GM04504 (cell line): ENCODE measurements at places on chromosomes 5 and 9.

DNA sequence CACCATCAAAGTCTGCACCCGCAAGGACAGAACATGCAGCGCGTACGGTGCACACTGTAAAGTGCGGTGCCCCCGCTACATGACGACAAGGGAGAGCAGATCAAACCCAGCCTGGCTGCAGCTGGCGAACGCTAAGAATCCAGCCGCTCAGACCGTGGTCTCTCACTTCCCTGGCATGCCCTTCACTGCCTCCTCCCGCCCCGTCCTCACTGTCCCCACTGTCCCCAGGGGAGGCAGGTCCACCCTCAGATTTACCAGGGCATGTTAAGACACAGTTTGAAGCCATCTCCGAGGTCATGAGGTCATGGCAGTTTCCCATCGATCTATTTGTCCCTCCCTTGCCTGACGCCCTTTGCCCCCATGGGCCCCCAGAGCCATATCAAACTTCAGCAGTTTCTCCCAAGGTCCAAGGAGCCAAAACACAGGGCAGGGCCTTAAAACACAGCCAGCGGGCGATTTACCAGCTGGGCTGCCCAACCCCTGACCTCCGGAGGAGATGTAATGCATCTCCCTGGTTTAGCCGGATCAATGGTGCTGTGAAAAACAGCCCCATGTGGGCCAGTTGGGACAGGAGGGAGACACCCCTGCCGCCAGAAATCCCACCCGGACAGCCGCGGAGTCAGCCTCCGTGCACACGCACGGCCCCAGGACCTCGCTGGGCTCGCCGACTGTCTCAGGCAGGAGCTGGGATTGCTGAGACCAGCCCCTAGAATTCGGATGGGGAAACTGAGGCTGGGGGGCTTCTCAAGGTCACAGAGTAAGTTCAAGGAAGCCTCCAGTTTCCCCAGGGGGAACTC, 52.3 kb upstream of the FUBP3 start:
- no peak for DNase-seq

GRCh38 chr5:54990841-54991258, 5.5 kb upstream of the ESM1 start:
- DNase-seq, result peak; percentile 59

- no peak for DNase-seq
These were observed 326.7 kb upstream of the GRAMD2B start for GRCh38 chr5:126096442-126097006.

GRCh38 chr9:95561913-95562312, 45.1 kb upstream of the PTCH1 start:
- no peak for DNase-seq

- DNase-seq, result no peak
These were observed 313.7 kb upstream of the IRX4 start for GRCh38 chr5:2196416-2196815.

DNA sequence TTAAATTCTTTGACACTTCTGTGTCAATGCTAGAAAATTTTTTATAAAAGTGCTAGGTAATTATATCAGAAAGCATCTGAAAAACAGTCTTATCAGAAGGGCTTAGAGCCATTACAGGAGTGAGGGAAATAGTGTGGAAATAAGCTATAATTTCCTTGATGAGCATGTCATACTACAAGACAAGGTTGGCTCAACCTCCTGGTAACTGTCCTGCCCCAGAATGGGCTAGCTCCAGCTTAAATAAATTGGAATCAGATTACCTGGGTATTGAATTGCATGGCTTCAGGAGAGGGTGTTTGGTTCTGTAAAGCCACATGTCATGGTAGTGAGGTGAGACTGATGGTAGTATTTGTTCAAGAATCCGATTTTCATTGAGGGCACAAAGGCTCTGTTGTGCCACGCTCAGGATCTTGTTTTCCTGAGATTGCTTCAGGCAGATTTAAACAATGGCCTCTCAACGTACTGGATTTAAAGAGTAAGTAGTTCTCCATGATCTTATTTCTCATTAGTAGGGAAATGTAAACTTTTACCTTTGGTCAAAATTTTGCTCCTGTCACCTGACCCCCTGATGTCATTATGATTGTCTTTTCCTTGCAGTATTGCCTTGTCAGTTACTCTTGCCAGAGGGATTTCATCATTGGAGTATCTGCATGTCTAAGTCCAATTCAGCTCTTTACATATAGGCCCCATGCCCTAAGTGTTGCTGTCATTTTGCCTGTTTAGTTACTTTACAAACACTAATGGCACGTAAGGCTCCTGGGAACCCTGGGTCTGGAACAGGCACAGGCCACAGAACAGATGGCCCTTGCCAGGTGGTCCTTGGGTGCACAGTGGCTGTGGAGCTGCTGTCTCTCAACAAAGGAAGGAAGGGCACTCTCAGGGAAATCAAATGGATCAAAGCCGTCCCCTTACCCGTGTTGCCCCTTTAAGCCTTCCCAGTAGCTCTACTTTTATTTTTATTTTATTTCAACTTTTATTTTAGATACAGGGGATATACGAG, 21.3 kb downstream of the TRIO start:
- DNase-seq, result no peak

DNA sequence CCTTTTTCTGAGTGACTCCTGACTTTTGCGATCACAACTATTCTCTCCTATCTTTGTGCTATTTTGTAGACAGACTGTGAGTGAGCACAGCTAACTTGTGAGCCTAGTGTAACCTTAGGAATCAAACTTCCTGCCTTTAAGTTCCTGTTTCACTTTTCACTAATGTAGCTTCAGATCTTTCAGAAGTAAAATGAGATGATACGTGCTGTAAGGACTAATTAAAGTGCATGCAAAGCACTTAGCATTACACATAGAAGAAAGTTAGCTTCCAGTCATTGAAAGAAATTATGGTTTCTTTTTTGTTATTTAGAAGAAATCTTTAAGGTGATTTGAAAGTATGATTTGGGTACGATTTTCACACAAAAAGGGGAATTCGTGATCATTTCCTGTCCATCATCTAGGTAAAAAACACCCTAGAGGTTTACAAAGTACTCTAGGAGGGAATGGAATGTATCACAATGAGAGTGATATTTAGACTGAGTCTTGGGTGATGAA, 122.7 kb downstream of the ST8SIA4 start:
- DNase-seq, result no peak

DNA sequence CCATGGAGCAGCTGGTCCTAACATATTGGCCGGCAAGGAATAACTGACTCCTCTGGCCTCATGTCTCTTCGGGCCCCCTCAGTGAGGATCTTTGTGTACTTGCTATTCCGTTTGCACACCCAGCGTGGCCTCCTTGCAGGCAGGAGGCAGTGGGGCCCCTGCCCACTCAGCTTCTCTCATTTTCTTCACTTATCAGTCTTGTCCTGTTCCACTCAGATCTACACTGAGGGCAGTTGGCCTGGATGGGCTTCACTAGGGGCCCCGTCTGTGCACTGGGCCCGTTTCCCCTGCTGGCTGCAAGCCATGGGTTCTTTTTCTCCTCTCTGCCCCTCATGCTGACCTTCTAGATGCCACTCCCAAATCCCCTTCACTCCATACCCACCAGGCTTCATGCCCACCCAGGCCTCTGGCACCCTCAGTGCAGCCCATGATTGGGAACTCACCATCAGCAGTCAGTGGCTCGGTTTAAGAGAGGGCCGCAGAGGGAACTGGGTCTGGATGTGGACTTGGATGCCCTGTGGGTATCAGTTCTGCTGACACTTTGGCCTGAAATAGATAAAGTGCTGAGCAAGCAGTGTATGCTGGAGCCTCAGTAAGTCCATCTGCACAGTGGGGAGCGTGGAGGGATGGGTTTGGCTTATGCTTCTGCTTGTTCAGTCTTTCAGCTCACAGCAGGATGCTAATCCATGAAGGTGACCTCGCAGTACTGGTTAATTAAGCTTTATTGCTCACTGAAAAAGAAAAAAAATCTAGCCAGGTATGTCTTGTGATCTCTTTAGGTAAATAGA, 57.9 kb downstream of the ERBIN start:
- no peak for DNase-seq

DNA sequence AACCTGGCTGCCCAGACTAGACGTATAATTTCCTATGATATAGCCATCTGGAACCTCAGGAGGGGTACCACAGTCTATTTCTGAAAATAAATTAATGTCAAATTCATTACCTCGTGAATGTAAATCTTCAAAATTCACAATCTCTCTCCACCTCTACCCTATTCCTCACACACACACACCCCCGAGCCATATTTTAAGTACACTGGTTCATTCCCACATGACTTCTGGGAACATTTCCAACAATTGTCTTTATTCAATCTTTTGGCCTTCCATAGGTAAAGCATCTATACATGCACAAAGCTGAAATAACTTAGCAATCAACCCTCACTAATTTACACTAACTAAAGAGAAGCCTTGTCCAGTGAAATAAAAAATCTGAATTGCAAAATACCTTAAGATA, 32.7 kb downstream of the SUSD1 start:
- no peak for DNase-seq

DNA sequence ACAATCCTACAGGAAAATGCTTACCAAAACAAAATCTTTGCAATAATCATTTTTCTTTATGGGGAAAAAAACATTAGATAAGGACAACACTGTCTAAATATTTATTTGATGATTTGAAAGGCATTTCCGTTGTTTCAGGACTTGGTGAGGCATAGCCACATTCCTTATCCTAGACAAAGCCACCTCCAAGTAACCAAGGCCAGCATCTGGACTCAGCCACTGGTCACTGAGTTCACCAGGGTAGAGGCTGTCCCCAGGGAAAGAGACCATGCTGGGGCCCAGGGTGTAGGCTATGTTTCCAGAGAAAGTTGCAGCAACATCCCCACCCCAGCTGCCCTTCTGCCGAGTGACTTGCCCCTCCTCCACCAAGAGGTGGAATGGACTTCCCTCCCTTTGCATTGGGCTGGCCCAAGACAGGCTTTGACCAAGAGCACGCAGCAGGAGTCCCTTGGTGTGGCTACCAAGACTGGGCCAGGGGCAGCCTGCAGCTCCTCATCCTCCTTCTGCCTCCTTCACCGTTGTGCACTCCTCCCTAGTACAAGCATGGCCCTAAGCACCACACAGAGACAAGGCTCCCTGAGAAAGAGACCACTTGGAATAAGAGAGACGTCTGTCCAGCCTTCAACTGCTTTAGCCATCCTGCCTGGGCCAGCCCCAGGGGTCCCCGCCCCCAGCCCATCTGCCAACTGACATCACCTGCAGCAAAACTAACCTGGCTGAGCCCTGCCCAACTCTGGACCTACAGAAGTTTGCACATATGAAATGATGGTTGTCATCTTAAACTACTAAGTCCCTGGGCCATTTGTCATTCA, 68.1 kb upstream of the SPIN1 start:
- no peak for DNase-seq
